ENCODE measurements at places on chromosomes 7 and 10.

DNA sequence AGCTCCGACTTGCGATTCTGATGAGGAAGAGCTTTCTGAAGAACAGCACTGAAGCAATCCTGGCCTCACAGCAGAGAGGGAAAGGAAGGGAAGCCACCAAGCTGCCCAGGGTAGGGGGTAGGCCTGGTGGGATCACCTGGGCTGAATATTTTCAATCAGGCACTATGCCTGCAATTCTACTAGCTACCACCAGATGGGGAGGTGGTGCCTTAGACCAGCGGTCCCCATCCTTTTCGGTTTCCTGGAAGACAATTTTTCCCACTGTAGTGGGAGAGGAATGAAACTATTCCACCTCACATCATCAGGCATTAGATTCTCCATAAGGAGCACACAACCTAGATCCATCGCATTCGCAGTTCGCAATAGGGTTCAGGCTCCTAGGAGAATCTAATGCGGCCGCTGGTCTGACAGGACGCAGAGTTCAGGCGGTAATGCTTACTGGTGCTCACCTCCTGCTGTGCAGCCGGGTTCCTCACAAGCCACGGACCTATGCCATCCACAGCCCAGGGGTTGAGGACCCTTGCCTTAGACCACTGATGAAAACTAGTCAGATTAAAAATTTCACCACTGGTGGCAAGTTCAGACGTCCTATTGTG is 2.7 kb downstream of the LRRC20 start:
- DNase-seq, result no peak

DNA sequence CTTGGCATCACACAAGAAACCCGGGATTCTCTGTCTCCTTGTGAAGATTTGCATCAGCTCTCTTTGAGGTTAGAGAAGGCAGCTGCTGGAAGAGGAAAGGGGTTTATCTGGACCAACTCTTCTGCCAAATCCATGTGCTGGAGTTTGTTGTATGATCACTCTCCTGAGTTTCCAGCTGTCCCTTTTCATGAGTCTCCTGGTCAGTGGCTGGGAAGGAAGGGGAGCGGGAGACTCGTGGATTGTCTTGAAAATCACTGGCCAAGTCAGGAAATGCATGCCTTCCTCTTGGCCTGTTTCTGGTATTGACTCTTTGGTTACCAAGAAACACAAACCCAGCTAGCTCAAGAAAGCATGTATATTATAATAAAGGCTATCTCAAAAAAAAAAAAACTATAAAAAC is 38.8 kb downstream of the TACR2 start:
- DNase-seq, result no peak

DNA sequence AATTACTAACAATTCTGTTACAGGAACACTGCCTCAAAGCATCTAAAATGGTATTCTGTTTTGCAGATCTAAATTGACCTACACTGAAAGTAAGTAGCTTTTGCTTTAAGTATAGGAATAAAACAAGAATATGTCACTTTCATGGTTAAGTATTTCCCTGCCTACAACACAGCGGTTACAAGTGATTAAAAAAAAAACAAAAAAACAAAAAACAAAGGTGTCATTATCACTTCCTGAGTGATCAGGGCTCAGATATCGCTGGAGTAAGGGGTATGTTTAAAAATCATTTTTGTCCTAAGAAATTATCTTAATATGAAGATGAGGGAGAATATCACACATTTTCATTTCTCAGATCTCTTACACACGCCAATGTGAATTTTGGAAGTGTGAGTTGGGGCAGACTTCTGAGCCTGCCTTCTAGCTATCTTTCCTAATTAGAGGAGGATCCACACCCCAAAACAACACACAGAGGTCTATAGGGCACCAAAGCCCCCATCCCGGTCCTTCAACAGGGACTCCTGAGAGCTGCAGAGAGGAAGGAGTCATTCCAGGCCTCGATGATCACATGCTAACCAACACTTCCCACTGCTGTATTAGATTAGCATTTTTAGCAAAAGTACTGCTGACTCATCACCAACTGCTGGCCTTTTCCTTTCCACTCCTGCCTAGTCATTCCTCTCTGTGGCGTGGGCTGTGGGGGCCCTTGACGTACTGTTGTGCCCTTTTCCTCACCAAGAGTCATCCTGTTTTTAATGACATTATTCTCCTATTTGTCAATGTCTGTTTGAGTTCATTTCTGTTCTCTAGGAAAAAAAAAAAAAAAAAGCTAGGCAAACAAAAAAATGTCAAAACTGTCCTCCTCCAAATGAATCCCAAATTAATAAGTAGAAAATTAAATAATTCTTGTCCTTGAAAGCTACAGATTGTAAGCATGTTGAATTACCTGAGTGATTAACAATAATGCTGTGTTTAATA is 31.2 kb downstream of the PRTFDC1 start:
- DNase-seq, result peak; percentile 95

GRCh38 chr7:158682456-158682855 is 22.1 kb downstream of the NCAPG2 start:
- DNase-seq, result no peak

- DNase-seq, result peak; percentile 10
These were observed 439 bp downstream of the RBP4 start for GRCh38 chr10:93600446-93601145.

- DNase-seq, result peak; percentile 19
These were observed 1.4 kb downstream of the PHYHIPL start for GRCh38 chr10:59177836-59178235.

DNA sequence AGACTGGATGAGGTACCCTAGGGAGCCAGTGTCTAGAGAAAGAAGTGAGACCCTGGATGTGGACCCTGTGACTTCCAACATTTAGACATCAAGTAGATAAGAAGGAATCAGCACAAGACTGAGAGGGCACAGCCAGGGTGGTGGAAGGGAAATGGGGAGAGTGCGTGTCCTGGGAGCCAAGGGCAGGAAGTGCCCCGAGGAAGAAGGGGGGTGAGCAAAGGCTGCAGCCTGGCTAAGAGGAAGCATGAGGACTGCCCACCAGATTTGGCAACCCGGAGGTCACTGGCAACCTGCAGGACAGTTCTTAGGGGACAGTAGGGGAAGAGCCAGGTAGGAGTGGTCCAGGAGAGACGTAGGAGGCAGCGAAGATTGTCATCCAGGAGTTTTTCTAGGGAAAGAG is 14.8 kb downstream of the COL13A1 start:
- DNase-seq, result no peak

DNA sequence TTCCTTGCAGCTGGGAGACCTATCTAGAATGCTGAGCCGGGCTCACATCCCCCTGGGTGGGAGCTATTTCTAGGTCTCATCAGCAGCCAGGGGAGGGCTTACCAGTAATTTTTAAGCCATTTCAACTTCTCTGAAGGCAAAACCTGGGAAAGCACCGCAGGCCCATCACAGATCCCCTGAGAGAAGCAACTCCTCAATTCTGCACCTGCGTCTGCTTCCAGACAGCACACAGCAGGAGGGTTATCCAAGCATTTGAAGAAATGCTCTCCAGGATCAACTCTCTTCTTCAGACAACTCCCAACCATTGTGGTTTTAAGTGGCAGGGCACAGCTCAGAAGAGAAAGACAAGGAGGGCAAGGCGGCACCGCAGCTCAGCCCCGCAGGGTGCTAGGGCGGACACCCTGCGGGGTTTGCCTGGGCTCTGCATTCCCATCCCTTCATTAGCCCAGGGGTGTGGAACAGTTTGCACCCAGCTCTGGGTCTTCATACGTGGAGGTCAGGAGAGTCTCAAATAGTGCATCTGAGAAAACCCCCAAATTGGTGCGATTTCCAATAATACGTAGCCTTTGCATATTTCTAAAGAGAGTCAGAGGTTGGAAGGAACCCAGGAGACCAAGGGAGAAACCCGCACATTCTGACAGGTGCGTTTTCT is 618.7 kb downstream of the DNAJB6 start:
- no peak for DNase-seq

DNA sequence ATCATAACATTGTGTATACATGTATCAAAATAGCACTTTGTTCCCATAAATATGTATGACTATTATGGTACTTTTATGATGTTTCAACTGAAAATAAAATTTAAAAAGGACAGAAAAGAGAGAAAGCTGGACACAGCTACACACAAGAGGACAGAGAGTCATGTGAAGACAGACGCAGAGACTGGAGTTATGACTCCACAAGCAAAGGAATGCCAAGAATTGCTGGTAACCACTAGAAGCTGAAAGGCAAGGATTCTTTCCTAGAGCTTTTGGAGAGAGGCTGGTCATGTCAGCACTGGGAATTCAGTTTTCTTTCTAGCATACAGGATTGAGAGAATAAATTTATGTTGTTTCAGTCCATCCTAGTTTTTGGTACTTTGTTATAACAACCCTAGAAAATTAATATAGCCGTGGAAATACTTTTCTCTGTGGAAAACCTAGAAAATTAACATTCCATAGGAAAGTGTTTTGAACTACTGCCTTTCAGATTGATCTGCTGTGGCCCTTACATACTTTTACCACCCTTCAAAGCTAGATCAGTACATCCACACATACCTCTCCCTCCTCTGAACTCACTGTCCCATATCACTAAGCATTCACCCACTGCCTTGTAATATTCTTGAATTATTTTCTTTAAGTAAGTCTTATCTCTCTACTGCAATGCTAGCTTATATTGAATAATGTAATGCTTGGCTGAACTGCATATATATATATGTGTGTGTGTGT is 575.3 kb downstream of the IPMK start:
- DNase-seq, result peak; percentile 97

DNA sequence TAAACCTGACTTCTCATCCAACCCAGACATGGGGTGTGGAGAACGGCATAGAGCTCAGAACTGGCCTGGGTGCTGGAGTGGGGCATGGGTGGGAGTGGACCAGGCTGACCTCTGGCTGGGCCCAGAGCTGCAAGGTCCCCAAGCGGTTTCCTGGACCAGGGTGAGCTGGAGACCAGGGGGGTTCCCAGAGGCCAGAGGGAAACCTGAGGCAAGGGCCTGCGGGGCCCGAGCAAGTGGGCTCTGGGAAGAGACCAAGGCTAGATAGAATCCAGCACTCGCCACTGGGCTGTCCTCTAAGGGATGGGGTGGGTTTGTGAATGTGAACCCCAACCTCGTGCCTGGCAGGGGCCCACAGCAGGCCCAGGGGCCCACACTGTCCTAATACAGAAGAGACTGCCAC is 39.4 kb upstream of the RET start:
- no peak for DNase-seq

DNA sequence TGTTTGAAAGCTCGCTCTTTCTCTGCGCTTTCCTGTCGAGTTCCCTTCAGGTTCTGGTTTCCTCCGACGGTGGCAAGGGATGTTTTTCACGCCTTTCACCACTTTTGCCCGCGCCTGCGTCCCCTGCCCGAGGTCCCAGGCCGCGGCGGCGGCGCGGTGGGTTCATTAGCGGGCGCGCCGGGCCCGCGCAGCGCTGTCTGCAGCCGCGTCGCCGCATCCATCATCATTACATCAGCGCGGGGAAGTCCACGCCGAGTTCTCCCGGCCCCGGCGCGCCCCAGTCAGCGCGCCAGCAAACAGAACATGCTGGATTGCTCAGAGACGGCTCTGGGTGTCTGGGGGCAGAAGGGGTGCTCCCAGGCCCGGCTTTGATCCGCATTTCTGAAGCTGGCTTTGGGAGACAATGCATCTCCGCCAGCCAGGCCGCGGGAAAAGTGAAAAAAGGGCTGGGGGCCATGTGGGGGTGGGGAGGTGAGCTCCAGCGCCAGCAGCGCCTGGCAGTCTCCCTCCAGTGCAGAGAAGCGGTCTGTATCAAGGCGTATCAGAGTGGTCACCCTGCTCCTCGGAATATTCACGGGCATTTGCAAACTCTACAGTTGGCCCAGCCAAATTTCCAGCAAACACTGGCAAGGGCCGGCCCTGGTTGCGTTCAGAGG is 8.9 kb downstream of the GLI3 start:
- no peak for DNase-seq

- DNase-seq, result no peak
These were observed 75.8 kb downstream of the DLG5 start for GRCh38 chr10:77850620-77851231.

- no peak for DNase-seq
These were observed 762.9 kb downstream of the GRM8 start for GRCh38 chr7:126489874-126490273.

- peak; percentile 61 for DNase-seq
These were observed 103.8 kb downstream of the ATE1 start for GRCh38 chr10:121823993-121824463.

GRCh38 chr7:155181768-155182167 is 111.6 kb downstream of the HTR5A start:
- no peak for DNase-seq

DNA sequence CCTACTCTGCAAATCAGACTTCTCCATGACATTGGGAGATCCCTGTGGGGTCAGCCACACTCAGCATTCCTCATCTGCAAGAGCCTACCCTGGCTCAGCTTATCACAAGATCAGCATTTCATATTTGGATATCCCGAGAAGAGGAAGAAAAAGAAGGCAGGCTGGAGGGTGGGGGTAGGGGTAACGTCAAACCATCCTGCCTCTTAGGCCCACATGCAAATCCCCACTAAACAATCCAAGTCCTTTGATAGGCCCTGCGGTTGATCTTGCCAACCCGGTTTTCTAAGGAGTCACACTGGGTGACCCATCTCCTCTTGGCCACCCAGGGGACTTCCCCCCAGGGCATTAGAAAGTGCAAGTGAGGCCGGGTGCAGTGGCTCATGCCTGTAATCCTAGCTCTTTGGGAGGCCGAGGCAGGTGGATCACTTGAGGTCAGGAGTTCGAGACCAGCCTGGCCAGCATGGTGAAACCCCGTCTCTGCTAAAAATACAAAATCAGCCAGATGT is 128.0 kb upstream of the CALN1 start:
- no peak for DNase-seq

GRCh38 chr7:98232799-98233198 is 19.2 kb downstream of the TECPR1 start:
- DNase-seq, result no peak

GRCh38 chr7:18762189-18762588 is 266.6 kb downstream of the HDAC9 start:
- DNase-seq, result no peak

DNA sequence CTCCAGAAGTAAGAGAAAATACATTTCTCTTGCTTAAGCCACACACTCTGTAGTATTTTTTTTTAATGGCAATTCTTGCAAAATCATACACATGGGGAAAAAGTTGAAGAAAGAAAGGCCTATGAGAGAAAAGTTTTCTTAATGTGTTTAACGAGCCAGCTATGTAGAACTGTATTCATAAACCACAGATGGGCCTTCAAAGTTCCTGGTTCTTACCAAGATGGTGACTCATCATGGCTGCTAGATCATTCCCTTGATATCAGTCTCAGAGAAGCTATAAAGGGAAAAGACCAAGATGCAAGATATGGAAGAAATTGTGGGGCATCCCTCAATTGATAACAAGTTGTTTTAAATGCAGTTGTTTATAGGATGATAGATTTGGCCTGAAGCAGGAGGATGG is 992.7 kb upstream of the MBL2 start:
- peak; percentile 42 for DNase-seq

GRCh38 chr7:46129831-46130230 is 208.8 kb upstream of the IGFBP3 start:
- no peak for DNase-seq
